ENCODE measurements at places on chromosomes 6 and 20.

- DNase-seq = no peak
Observed at GRCh38 chr20:11957911-11958310, 40.2 kb downstream of the BTBD3 start.

GRCh38 chr20:52439375-52439774 lies 247.8 kb upstream of the ZFP64 start:
- DNase-seq = no peak

DNA sequence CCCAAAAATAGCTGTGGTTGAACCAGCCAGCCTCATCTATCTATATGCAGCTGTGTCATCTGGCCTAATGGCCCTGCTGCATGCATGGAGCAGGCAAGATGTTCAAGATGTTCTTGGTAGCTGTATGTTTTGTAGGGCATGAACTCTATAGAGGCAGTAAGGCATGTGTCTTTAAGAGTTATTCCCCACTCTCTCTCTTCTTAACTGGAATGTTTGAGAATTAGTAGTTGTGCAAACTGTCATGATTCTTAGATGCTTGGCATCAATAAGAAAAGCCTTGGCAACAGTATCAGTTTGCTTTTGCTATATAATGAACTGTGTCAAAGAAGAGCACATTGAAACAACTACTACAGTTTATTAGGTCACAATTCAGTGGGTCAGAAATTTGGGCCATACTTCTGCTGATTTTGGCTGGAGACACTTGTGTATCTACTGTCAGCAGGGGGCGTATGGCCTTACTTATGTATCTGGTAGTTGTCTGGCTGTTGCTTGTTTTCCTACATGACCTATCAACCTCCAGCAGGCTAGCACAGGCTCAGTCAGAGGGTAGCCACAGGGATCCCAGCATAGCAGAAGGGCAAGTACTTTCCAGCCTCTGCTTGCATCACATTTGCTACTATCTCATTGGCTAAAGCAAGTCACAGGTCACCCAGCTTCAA lies 56.1 kb upstream of the LAMP5 start:
- no peak for DNase-seq

DNA sequence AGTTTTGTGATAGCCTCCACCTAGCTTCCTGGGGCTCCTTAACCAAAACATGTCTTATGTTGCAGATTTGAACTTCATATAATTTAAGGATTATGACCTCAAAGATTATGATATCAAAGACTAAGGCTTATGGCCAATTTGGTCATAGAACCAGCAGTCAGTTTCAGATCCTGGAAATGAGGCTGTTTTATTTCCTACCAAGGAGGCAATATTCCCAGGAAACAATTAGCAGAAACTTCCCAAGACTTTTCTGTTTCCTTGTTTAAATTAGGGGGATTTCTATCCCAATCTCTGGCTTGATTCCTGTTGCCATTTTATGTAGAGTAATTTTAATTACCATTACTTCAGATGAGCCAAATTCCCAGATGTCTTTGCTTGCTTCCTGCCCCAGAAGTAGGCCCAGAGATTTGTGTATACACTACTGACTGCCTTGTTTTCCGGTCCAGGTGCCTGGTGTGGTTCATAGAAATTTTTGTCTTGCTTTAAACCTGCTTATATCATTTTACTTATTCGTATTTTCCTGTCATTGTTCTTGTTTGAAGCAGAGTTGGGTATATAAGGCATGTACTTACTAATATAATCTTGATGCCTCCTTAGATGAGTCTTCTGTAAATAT lies 119.2 kb upstream of the TMEM170B start:
- no peak for DNase-seq

GRCh38 chr20:47610247-47610944 lies 108.7 kb downstream of the NCOA3 start:
- peak; percentile 68 for DNase-seq

GRCh38 chr6:148240861-148241477 lies 101.7 kb upstream of the SASH1 start:
- no peak for DNase-seq

DNA sequence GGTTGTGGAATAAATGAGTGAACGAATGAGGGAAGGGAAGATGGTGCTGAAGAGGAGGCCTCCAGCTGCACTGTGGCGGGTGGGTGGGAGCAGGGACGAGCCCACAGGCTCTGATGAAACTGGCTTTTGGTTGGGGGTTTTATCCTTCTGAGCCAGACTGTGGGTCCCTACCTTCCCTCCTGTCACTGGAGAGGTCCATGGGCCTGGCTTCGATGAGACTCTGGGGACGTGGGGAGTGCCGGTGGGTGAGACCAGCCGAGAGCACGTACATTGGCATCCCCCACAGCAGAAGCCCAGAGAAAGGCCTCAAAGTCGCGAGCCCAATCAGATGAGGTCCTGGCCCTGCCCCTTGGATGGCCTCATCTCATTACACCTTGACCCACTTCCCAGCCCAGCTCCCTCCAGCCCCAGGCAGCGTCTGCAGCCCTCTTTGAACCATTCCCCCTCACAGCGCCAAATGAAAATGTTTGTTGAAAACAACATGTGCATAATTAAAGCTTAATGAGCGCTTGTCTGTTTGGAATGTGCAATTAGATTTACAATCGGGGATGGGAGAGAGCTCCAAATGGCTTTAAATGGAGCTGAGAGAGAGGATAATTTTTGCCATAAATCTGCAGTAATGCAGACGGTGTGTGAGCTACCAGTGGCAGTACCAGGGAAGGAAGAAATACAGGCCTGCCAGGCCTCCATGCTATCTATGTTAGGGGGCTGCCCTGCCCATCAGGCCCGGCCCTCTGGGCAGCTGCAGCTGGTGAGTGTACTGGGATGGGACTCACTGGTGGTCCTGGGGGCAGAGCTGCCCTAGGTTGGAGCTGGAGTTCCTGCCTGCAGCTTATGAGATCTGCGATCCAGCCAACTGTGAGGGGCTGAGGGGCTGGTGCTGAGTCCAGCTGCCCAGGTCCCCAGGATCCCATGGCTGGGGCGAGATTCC lies 47.2 kb downstream of the TOX2 start:
- no peak for DNase-seq

DNA sequence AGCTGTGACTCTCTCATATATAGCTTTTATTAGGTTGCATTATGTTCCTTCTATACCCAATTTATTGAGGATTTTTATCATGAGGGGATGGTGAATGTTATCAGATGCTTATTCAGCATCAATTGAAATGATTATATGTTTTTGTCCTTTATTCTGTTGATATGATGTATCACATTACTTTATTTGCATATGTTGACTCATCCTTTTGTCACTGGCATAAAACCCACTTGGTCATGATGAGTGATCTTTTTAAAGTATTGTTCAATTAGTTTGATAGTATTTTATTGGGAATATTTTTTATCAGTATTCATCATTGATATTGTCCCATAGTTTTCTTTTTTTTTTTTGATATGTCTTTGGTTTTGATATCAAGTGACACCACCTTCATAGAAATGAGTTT lies 529.9 kb downstream of the MMUT start:
- no peak for DNase-seq

DNA sequence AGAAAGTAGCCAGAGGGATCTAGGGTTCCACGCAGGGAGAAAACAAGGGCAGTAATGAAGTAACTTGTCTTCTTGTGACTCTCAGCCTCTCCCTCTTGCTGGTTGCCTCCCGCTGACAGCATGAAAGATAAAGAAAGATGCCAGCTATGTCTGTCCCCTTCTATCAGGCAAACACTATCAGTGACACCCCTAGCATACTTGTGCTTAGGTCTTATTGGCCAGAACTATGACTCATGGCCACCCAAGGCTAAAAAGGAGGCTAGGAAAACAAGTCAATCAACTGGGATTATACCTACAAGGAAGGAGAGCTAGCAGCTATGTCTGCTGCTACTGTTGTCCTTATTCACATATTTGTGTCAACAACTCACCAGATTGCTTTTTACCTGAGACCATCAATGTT lies 206.8 kb upstream of the SOX4 start:
- DNase-seq = no peak

DNA sequence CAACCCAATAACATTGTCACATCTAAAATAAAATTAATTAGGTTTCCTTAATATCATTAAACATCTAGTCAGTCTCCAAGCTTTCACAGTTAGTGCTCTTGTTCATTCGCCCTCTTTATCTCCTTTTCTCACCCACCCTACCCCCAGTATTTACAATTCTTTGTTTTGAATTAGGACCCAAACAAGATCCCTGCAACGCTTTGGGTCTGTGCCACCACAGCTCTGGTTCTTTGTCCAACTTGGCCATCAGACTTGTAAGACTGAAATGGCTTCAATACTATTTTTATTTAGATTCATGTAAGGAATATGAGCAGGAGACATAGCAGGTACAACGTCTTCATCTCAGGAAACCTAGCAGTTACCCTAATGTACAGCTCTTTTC lies 276.5 kb downstream of the CDKAL1 start:
- no peak for DNase-seq

DNA sequence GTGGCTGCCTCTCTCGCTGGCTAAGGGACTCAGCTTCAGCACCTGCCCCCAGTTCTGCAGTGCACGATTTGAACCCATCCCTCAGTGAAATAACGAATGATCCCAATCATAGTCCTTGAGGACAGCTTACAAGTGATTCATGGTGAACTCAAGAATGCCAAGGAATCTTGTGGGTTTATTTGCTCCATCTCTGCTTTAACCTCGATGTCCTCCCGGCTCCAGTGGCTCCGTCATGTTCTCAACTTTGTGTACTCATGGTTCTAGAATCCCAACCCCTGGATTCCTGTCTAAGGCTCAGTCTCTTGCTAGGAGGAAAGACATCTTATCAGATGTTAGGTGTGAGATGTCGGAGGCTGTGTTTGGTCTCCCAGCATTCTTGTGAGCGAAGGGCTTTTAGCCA lies 29.0 kb upstream of the GTSF1L start:
- no peak for DNase-seq

DNA sequence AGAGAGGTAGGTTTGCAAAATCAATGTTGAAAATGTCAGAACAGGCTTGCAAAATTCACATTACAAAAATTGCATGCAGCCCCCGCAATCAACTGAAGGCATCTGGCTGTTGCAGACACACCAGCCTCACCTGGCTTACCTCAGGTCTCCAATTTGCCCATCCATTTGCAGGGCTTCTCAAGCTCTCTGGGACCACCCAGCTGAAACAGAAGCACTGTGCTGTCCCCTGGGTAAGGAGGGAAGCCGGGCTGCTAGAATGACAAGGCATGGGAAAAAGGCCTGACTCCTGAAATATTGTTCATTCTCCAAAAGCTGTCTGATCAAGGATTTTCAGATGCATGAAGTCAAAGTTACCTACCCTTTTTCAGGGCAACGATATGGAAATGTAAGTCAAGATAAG lies 52.6 kb upstream of the CD93 start:
- no peak for DNase-seq

DNA sequence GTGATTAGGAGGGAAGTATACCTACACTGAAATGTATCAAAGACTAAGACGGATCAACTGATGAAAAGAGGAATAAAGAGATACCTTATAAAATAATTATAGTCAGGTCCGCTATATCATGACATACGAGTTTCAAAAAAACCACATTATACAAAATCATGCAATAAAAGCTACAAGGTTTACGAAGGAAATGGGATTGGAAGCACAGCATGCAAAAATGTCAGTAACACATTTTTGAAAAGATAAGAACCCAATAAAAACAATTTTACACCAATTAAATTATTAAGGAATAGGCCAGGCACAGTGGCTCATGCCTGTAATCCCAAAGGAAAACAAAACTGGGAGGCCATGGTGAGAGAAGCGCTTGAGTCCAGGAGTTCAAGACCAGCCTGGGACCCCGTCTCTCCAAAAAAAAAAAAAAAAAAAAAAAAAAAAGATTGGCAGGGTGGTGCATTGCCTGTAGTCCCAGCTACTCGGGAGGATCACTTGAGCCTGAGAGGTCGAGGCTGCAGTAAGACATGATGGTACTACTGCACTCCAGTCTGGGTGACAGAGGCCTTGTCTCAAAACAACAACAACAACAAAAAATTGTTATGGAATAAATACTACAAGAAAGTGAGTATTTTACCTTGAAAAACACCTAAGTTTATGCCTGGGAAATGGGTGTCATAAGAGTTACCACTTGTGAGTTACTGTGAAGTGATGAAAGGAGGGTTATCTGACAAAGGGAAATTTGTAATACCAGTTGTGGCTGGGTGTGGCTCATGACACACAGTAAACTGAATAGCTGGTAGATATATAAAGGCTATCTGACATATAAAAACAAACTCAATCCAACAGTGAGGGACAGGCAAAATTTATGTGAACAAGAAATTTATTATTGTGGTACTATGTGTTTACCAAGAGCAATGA lies 45.2 kb downstream of the RANBP9 start:
- no peak for DNase-seq

DNA sequence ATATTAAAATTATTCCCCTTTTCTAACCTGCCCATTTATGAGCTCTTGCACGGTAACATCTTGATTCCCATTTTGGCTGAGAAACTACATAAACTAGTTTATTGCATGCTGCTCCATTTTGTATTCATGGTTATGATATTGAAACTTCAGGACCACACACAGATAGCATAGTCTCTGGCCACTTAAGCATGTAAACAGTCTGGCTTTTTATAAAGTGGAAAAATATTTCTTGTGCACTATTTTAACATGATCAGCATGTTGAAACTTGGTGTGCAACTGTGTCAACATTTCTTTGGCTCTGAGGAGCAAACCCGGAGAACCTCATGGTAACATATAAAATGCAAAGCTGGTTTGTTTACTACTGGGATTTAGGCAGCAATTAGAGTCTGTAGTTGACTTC lies 70.7 kb downstream of the SLX4IP start:
- DNase-seq = no peak

DNA sequence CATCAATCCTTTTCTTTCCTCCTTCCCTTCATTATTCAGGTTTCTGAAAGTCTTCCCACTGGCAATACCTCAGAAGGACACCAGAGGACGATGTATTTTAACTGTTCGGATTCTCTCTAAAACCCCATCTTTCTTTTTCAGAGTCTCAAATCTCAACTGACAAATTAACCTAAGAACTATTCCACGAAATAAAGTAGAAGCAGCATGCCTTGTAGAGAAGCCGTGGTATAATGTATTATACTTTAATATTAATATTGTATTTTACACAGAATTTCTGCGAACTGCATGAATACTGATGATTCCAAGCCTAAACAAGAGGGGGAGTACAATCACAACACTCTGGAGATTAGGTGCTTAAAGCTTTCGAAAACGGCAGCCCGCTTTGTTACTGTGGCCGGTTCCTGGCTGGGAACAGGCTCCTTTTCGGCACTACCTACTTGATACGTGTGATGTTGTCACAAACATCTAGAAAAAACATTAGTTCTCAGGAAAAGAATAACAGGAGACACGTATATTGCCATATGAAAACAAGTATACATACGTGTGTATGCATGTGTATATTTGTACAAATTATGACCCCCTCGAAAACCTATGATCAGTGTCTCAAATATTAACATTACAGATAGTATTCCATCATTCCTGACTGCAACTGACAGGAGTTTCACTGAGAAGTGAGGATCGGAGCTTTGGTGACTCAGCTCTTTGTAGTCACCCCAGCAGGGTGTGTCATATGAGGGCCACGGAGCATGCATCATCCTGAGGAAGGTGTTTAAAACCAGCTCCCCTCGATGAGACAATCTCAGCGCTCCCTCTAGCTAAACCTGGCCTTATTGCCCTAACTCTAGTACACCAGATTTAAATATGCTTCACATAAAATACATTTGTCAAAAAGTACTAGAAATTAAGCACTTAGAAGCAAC lies 319.7 kb upstream of the TCF21 start:
- no peak for DNase-seq

- no peak for DNase-seq
Observed at GRCh38 chr20:53736757-53737395, 143.2 kb upstream of the ZNF217 start.
